ENCODE measurements at places on chromosomes 4 and X. TPM values are rescaled to one million over a fixed set of nuclear protein-coding genes. Genes with fewer than 3 reads are reported as not detected.

PCDH19 gene
- 6.9 TPM for total RNA-seq

BLTP1 gene
- total RNA-seq: 221 TPM

MGAT4D gene
- total RNA-seq: not detected

SLC26A1 gene
- total RNA-seq: 0.05 TPM

ARMCX4 gene
- total RNA-seq: 28.0 TPM

CD99L2 gene
- 24.8 TPM for total RNA-seq

CCDC160 gene
- 1.3 TPM for total RNA-seq

DNA sequence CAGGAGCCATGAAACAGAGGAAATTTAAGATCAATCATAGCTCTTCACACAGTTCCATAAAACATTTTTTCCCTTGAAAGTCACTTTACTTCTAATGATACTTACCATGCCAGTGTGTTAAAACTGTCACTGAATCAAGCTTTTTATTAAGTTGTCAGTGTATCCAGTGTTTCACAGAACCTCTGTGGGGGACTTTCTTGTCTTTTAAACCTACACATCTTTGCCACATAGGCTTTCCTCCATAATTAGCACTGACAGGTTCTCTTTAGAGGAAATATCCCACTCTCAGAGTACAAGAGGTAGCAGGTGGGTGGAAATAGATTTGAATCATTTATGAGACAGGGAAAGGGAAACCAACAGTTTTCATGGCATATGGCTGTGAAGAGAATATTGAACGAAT, 25.8 kb upstream of the DYNLT3 start:
- DNase-seq: no peak

- no peak for DNase-seq
Measured at GRCh38 chr4:1898681-1899080, 27.5 kb downstream of the NSD2 start.

DNA sequence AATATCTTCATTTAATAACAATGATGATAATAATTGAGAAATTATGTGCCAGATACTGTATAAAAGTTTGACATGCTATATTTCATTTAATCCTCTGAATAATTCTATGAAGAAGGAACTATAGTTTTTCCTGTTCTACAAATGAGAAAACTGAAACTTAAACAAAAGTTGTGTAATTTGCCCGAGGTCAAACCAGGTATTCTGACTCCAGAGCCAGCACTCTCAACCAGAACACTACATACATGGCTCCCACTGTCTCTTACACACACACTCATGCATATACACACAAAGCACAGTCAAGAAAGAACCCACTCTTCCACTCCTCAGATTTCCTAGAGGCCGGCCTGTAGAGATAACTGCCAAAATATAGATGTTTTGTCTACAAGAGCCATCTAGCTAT, 374.0 kb upstream of the EMCN start:
- no peak for DNase-seq

GRCh38 chr4:113806850-113807249, 45.3 kb upstream of the CAMK2D start:
- no peak for DNase-seq

DNA sequence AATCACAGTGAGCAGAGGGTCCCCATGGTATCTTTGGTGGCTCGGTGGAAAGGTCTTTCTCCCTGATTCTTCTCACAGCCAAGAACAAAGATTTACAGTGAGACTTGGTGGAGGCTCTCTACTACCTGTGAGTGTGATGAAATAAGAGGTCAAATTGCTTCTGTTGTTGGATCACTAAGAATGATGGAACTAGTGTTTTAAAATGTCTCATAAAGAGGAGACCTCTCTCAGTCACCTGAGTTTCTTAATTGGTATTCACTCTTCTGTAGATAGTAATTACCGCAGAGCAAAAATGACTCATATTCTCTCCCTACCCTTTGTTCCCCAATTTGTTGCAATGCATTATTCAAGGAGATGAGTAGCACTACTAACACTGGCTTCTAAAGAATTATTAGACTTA, 100.9 kb upstream of the TBC1D9 start:
- no peak for DNase-seq

DNA sequence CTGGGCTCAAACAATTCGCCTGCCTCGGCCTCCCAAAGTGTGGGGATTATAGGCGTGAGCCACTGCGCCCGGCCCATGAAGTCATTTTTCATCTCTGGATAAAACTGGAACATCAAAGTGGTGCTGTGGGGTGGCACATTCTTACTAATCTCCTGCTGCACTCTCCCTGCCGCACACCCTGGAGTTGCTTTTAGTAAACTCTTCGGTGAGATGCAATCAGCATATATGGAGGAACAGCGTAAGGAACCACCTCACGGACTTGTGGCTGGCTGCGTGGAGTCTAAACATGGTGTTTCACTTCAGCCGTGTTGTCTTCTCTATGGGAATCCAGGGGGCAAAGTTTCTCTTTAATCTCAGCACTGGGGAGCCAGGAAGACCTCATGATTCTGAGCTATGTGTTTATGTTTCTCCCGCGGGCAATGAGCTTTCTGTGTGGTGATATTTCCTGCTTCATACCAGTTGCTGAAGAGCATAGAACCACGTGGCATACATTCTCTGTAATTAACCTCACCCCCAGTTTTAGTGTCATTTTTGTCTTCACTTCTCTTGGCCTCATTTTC, 2.1 kb upstream of the RHOH start:
- DNase-seq: no peak
